ENCODE measurements at places on chromosomes 2 and 18. TPM values are rescaled to one million over a fixed set of nuclear protein-coding genes. Genes with fewer than 3 reads are reported as not detected.

DNA sequence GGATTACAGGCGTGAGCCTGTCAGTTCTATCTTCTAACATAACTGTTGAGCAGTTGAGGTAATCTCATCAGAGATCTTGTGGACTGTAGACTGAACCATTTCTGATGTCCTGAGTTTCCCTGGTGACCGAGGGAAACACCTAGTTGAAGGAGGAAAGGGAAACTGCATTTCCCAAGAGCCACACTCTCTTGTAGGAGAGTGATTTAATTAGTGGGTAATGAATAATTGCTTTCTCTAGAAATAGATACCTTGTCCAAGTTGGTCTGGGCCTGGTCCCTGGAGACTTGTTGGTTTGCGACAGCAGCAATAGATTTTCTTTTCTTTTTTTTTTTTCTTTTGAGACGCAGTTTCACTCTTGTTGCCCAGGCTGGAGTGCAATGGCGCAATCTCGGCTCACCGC lies 7.4 kb downstream of the TTLL4 start:
- no peaks in the 10 kb centered on the region for H3K36me3 ChIP-seq
- H3K27ac ChIP-seq = no peak overlapping the region
- H3K4me1 ChIP-seq = no peaks in the 10 kb centered on the region
- no peaks in the 10 kb centered on the region for H3K27me3 ChIP-seq
- H3K4me3 ChIP-seq = no peak overlapping the region

- H3K4me1 ChIP-seq = no peaks in the 10 kb centered on the region
- H3K4me3 ChIP-seq = no peak overlapping the region
- no peak overlapping the region for H3K27ac ChIP-seq
- DNase-seq = no peak
Measured at GRCh38 chr2:7030810-7031209, 113.6 kb downstream of the RNF144A start.

DNA sequence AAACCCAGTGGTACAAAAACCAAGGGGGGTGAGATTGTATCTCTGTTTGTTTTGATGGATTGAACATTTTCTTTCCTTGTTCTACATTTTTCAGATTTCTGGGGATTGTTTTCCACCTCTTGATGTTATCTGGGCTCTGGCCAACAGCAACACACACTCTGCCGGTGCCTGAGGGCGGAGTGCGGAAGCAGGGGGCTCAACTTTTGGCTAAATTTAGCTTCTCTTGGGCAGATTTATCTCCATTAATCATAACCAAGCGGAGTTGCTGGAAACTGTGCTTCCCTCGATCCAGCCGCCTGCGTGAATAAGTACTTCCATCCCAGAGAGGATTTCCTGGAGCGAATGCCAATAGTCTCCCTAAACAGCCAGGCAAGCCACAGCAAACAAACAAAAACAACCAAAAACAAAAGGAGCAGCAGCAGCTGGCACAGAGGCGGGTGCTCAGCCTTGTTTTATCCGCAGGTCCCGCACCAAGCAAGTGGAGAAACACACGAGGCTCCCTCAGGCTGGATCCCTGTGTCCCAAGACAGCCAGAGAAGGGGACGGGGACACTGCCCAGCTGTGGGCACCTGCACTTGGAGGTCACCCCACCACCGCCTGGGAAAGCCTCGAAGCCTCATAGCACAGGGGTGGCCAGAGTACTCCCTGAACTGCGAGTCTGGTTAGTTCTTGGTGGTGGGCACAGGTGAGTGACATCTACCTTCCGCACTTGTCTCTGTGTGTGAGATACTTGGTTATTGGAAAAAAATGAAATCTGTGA lies 143.4 kb downstream of the NDUFA10 start:
- H3K27me3 ChIP-seq = no peaks in the 10 kb centered on the region
- no peak overlapping the region for H3K4me3 ChIP-seq
- no peaks in the 10 kb centered on the region for H3K4me1 ChIP-seq

- H3K4me1 ChIP-seq = no peaks in the 10 kb centered on the region
- H3K27ac ChIP-seq = peak overlapping the region; percentile 68
- no peaks in the 10 kb centered on the region for H3K27me3 ChIP-seq
- DNase-seq = peak; percentile 85
Measured at GRCh38 chr2:170873035-170873692, 55.9 kb upstream of the GORASP2 start.

DNA sequence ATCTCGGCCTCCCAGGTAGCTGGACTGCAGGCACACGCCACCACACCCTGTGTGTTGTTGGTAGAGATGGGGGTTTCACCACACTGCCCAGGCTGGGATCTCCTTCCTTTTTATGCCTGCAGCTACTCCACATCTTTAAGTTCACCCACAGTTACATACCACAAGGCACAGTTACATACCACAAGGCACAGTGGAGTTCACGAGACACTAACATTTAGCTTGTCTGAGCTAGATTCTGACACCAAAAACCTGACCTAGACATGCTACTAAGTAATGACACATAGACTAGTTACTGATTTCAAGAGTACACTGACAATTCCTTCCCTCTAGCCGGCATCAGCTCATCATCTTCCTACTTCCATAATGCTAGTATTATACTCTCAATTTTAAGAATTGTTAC lies 4.3 kb downstream of the POLR2D start:
- no peak overlapping the region for H3K27ac ChIP-seq
- no peak overlapping the region for H3K4me3 ChIP-seq
- H3K4me1 ChIP-seq = 0 out of 2 replicates have a peak, but pooled peaks cover 4% of the 10 kb centered on the region

GRCh38 chr18:44733069-44733753 lies 52.5 kb downstream of the SETBP1 start:
- H3K27ac ChIP-seq = peak overlapping the region; percentile 35
- H3K4me3 ChIP-seq = no peak overlapping the region
- DNase-seq = no peak
- peaks cover 51% of the 10 kb centered on the region for H3K4me1 ChIP-seq
- no peaks in the 10 kb centered on the region for H3K36me3 ChIP-seq
- H3K27me3 ChIP-seq = no peaks in the 10 kb centered on the region

- no peak overlapping the region for H3K4me3 ChIP-seq
- DNase-seq = no peak
- no peaks in the 10 kb centered on the region for H3K36me3 ChIP-seq
- H3K4me1 ChIP-seq = no peaks in the 10 kb centered on the region
- no peak overlapping the region for H3K27ac ChIP-seq
Measured at GRCh38 chr2:174716785-174717184, 47.5 kb downstream of the CHRNA1 start.

DNA sequence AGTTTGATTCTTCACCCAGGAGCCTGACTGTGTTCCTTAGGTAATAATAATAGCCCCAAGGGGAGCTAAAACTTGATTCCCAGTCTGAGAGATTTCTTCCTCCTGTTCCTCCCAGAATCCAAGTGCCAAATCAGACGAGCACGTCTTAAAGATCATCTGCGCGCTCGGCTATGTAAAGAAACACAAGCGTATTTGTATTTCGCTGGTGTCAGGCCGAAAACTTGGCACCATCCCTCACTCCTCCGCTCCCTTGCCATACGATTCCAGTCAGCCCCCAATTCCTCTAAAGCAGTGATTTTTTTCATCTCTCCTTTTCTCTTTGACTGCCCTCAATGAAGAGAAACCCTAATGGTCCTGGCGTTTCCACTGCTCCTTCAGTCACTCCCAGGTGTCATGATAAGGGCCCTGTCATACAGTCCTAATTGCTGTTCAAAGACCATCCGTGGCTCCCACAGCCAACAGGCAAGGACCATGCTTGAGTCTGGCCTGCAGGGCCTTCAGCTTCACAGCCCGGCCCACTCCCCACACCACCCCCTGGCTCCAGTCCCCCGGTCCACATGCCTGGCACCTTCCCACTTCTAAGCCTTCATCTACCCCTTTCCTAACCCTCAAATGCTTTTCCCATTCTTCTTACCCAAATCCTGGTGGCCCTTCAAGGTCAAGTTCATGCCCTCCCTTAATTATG lies 130.8 kb upstream of the ID2 start:
- DNase-seq = peak; percentile 16
- H3K36me3 ChIP-seq = no peaks in the 10 kb centered on the region
- H3K4me3 ChIP-seq = no peak overlapping the region
- no peaks in the 10 kb centered on the region for H3K27me3 ChIP-seq

ANKRD36 gene
- 24.8 TPM for total RNA-seq

All from Caco-2 (cell line).